WERI-Rb-1 (cell line): ENCODE measurements at places on chromosomes 12 and 14.
A peak's percentile ranks its signal among the peaks of the same experiment; 100 is the strongest.

- DNase-seq = peak; percentile 36
Observed at GRCh38 chr12:93091886-93092648, 163.0 kb upstream of the EEA1 start.

- no peak for DNase-seq
Observed at GRCh38 chr12:91948504-91948903, 197.1 kb downstream of the BTG1 start.

DNA sequence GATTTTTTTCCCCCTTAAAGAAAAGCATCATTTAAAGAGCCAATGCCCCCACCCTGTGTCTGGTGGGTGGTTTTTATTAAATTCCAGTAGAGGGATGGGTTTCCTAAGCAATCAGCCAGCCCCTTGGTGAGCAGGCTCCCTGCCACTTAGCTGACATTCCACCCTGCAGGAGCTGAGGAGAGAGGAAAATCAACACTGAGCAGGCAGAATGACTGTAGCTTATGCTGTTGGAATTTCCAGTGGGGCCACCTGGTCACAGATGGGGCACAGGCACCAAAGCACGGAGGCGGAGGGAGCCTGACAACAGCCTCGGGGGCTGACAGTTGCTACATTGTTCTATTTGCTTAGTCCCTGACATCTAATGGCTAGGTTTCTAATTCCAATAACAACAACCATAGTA lies 127.7 kb downstream of the TMEM30B start:
- DNase-seq = no peak

GRCh38 chr12:54859502-54859901 lies 5.2 kb downstream of the MUCL1 start:
- no peak for DNase-seq

DNA sequence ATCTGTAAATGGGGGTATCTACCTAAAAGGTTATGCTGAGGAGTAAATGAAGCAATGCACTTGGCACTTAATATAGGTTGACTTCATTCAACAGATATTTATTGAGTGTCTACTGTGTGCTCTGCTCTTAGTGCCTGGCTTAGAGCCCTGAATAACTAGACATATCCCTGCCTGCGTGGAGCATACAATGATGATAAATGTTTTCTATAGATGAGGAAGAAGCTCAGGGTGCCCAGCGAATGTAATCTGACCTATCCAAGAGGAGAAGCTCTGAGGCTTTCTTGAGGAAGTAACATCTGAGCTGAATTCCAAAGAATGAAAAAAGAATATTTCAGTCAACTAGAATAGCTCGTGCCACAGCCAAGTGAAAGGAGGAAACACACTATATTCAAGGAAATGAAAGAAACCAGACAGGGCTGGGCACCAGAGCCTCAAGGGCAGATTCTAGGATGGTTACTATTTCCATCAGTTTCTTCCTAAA lies 17.9 kb upstream of the HIGD1C start:
- no peak for DNase-seq

GRCh38 chr14:68516342-68516741 lies 276.5 kb downstream of the ZFP36L1 start:
- DNase-seq = no peak
